ENCODE measurements at places on chromosomes 11 and 22.

DNA sequence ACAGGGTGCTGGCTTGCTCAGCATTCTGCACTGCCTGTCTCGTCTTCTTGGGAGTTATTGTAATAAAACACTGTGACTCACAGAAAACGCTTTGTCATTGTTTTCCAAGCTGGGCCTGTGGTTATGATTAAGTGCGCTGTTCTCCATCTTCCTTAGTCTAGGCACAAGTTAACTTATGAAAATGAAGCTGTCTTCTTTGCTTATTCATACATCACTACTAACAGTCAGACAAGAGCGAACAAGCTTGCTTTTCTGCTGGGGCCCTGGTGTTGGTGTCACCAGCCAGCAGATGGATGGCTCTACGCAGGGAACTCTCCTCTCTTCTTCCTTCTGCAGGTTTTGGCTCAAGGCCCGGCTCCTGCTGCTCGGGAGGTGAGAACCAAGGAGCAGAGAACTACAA lies 380.1 kb upstream of the SYN3 start:
- no peak for DNase-seq

GRCh38 chr11:70532066-70532440 lies 133.7 kb downstream of the CTTN start:
- no peak for DNase-seq

DNA sequence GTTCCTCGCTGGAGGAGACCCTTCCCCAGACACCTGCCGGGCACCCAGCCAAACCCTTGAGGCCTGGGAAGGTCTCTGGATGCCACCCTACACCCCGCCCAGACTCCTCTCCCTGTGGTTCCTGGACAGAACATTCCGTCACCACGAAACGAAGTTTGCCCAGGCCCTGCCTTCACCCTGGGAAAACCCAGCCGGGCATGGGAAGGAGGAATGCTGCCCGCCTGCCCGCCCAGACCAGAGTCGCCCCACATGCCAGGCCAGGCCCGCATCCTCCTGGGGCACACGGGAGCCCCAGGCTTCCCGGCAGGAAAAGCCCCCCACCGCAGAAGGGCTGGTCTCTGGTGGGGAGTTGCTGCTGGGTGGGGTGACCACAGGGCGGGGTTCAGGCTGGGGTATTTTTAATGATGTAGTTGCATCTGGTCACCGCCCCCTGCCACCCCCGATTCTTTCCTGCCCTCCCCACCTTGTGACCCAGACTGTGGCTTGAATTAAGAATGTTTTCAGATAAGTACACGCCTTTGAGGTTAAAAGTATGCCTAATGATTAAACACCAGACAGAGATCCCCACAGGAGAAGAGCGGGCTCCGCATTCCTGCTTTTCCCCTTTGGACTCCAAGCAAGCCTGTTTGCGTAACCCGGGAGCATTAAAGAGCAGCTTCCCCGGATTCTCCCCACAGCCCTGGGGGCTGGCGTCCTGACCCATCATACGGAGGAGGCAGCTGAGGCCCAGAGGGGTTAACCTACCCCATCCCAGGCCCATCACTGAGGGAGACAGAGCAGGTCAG lies 44.6 kb upstream of the PPARA start:
- no peak for DNase-seq

- DNase-seq: peak; percentile 67
Measured at GRCh38 chr11:73164803-73165540, 22.9 kb upstream of the FCHSD2 start.

- no peak for DNase-seq
Measured at GRCh38 chr11:35917676-35918075, 26.2 kb upstream of the LDLRAD3 start.

GRCh38 chr22:39825661-39826102 lies 67.9 kb downstream of the ENTHD1 start:
- peak; percentile 5 for DNase-seq

DNA sequence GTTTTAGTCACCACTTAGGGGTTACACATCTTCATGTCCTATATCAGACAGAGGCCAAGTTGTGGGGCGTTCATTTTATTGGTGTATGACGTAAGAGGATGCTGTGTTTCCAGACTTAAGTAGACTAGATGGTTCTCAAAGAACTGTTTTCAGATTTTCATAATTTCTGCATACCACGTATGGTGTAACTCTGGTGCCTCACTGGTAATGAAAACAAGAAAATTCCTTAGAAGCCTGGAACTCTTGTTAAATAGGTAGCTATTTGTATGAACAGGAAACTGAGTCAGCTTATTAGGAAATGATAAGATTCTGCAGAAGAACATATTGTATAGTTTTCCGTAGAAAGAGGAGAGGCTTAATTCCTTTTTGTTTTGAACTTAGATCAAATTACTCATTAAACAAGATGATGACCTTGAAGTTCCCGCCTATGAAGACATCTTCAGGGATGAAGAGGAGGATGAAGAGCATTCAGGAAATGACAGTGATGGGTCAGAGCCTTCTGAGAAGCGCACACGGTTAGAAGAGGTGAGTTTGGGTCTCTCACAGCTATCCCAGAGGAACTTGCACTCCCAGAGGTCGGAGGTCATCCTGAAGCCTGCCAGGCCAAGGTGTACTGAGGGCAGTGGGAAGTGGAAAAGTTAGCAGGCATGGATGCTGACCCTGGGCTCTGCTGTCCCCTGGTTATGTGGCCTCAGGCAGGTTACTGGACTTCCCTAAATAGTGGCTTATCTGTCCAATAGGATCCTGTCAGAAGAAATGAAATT lies 3.9 kb downstream of the CDC45 start:
- DNase-seq: no peak

- DNase-seq: no peak
Measured at GRCh38 chr11:68581439-68581838, 102.9 kb upstream of the GAL start.

DNA sequence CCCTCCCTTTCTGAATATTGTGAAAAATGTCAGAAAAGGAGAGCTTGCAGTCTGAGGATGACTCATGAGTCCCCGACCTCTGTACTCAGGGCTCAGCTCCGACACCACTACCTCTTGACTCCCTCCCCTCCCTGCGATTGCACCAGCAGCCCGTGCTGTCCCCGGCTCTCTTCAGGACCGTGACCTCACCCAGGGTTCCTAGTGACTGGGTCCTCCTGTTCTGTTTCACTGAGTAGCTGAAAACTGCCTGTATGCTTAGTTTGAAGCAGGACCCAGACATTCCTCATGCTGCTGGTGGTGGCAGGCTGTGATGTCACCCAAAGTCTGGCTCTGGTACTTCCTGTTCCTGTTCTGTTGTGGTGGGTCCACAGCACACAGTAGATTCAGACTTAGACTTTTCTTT lies 11.7 kb downstream of the PHRF1 start:
- DNase-seq: peak; percentile 91

GRCh38 chr22:44391481-44392445 lies 79.0 kb upstream of the SHISAL1 start:
- no peak for DNase-seq

GRCh38 chr11:10499452-10499851 lies 41.5 kb downstream of the RNF141 start:
- DNase-seq: no peak

- no peak for DNase-seq
Measured at GRCh38 chr11:33013755-33014154, 1.9 kb upstream of the DEPDC7 start.

GRCh38 chr11:129950101-129951091 lies 52.2 kb downstream of the PRDM10 start:
- peak; percentile 87 for DNase-seq

DNA sequence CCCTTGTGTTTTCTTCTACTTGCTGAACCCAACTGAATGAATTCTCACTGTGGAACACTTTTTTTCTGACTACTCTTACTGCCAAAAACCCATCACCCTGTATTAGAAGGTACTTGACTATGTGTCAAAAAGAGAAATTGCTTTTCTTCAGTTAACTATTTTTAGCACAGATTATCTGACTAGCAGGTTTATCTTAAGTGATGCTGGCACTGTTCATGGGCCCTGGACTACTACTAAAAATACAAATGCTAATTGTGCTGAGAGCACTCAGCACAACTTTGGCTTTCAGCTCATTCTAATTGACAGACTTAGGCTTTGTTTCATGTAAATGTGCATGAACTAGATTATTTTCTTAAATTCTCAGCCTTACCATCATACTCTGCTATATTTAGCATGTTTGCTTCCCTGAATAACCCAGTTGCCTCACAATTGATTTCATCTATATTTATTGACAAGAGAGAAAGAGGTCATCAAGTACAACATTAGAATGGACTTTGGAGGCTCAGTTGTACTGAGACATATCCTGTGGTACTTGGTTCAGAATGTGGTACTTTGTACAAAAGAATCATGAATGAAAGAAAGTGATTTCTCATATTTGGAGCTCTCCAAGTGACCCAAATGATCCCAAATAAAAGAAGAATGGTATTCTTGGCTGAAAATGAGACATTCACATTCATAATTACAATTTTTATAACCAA lies 478.3 kb downstream of the KCNA4 start:
- DNase-seq: no peak
